Effector memory CD4-positive, alpha-beta T cell (primary cell): ENCODE measurements at places on chromosomes 4 and X.

GRCh38 chr4:16417198-16417597 lies 190.9 kb upstream of the TAPT1 start:
- no peak for DNase-seq

DNA sequence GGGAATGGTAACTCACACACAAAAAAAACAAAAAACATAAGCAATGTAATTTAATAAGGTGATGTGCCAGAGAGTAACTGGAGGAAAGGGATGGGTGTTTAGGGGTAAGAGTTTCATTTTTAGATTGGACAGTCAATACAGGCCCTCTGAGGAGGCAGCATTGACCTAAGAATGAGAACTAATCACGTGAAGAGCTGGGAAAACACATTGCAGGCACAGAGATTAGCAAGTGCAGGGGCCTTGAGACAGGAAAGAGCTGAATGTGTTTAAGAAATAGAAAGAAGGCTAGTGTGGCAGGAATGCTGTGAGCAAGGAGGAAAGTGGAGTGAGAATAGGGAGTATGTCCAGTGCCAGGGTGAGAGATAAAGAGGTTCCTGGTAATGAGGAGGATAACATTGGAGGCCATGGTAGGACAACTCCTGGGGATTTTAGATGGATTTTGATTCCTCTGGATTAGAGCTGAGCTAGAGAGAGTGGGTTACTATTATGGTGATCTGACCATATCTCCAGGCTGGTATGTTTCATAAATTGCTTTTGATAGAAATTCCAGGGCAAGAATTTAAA lies 17.6 kb downstream of the PDLIM5 start:
- no peak for DNase-seq

GRCh38 chr4:39302901-39303300 lies 63.3 kb downstream of the RFC1 start:
- DNase-seq: no peak

DNA sequence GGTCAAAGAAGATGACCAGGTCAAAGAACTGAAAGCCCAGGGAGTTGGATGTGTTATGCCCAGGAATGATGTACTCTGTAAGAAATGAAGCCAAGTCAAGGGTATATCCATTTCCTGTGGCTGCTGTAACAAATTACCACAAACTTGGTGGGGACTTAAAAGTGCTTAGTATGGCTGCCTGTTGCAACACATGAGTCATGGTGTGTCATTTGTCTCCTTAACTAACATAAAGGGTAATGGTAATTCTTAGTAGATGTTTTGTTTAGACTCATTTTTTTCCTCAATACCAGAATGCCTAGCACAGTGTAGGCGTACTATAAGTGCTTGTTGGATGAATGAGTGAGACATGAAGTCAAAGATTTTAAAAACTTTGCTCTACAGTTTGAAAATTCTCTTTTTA lies 45.7 kb downstream of the SYTL5 start:
- no peak for DNase-seq

DNA sequence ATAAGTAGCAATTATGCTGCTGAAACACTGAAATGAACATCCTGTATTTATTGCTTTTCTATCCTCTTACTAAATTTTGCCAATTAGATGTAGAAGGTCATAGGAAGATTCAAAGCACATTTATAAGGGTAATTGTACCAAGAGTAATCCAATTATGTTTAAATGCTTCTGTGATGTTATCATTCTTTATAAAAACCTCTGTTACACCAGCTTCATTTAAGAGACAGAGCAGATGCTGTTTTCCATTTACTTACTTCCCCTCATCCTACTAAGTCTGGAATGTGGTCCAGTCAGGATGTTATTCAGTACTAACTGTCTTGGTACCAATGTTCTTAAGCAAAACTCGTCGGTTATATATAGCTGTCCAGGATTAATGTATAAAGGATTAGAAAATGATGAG lies 539.6 kb downstream of the PDHA2 start:
- DNase-seq: no peak

DNA sequence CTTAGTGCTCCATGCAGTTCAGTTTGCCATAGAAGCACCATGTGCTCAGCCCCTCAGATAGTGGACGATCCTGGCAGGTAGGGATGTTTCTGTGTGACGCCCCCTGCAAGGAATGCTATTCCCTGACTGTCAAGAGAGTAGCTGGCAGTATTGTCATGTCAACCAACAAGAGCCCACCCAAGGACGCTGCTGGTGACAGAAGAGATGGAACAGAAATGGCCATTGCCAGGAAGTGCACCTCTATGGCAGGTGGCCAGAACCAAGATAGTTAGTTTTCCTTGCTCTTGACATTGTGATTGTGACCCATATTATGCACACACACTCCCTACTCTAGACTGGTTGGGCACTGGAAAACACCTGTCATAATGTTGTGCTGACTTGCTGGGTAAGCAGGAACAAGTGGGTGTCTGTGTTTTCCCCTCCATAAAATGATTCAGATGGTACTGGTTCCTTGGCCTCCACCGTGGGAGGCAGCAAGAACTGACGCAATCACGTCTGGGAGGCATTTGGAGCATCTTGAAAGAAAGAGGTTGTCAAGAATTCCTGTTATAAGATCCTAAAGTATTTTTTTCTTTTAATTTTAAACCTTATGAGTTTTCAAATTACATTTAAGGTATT lies 507.9 kb downstream of the MID1IP1 start:
- DNase-seq: peak; percentile 4

GRCh38 chr4:140343303-140343702 lies 30.1 kb upstream of the SCOC start:
- DNase-seq: no peak

DNA sequence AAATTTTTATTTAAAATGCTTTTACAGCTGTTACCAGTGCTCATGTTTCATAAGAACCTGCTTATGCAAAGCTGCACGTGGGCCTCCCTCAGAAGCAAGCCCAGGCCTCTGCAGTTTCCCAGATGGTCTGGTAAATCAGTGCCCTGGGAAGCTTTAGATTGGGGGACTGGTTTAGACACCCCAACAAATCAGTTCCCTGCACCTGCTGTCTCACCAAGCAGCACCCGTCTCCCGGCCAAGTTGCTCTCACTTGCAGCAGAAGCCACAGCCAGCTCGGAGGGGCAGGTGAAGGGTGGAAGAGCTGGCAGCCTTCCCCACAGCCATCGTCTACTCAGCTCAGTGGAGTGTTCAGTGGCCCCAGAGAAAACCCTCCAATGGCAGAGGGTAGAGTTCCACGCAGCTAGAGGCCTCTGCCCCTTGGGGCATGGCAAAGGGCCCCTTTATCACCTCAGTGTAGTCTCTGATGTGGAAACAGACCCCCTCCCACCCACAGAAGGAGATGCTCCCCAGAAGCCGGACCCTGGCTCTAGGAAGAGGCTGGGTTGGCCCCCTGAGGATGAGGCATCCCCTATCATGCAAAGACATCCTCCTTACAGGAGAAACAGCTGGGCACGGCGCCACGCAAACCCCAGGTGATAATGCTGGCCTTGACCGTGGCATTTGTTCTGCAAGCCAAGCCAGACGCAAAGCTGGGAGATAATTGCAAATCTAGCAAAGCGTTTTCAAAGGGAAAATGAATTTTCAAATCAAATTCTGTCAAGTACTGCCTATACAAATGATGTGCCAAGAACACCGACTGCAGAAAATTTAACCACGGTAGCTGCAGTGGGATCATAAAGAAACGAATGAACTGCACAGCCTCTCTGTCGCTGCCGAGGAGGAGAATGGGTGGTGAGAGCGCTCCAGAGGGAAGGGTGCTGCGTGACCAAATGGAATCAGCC lies 51.9 kb downstream of the ZFYVE28 start:
- DNase-seq: no peak
